ENCODE measurements at places on chromosomes 12 and 14. TPM values are rescaled to one million over a fixed set of nuclear protein-coding genes. Genes with fewer than 3 reads are reported as not detected.

TAS2R50 gene
- 1.2 TPM for total RNA-seq

TPH2 gene
- not detected for total RNA-seq

CCDC197 gene
- not detected for total RNA-seq

CD9 gene
- 7.9 TPM for total RNA-seq

NUAK1 gene
- not detected for total RNA-seq

REC8 gene
- total RNA-seq = 39.2 TPM

AQP2 gene
- total RNA-seq = not detected

POLE2 gene
- total RNA-seq = 2.0 TPM

FOXG1 gene
- not detected for total RNA-seq

MGST1 gene
- total RNA-seq = not detected

PRB2 gene
- not detected for total RNA-seq

TNFRSF1A gene
- total RNA-seq = 97.6 TPM

PGF gene
- total RNA-seq = not detected

COQ10A gene
- 37.7 TPM for total RNA-seq

SMCO2 gene
- not detected for total RNA-seq

NKX2-1 gene
- total RNA-seq = not detected

ASIC1 gene
- 11.7 TPM for total RNA-seq

SLC38A1 gene
- 343 TPM for total RNA-seq

KLRD1 gene
- total RNA-seq = 5.0 TPM

PTPRO gene
- total RNA-seq = 4.4 TPM

SLC5A8 gene
- not detected for total RNA-seq

KTN1 gene
- 131 TPM for total RNA-seq

PZP gene
- total RNA-seq = not detected

TTC9 gene
- 26.5 TPM for total RNA-seq

RSRC2 gene
- 146 TPM for total RNA-seq

GPR84 gene
- not detected for total RNA-seq

TAS2R8 gene
- not detected for total RNA-seq

AJUBA gene
- total RNA-seq = 1.5 TPM

PARP11 gene
- 30.5 TPM for total RNA-seq

TAS2R20 gene
- total RNA-seq = 2.1 TPM

SPRING1 gene
- total RNA-seq = 24.2 TPM

CAPZA3 gene
- not detected for total RNA-seq

CCDC198 gene
- total RNA-seq = not detected

EXOC3L4 gene
- not detected for total RNA-seq

PLCZ1 gene
- not detected for total RNA-seq

LHX5 gene
- not detected for total RNA-seq

ZFHX2 gene
- 1.0 TPM for total RNA-seq

NR4A1 gene
- 1.9 TPM for total RNA-seq

PLEKHD1 gene
- total RNA-seq = 0.18 TPM

IL26 gene
- total RNA-seq = not detected

OAS2 gene
- 40.9 TPM for total RNA-seq

SLC7A8 gene
- 7.9 TPM for total RNA-seq

SYCP3 gene
- 0.71 TPM for total RNA-seq

OVCH1 gene
- total RNA-seq = not detected

KRT4 gene
- total RNA-seq = not detected

KRT2 gene
- 0.62 TPM for total RNA-seq

OR10P1 gene
- total RNA-seq = not detected

RERGL gene
- total RNA-seq = not detected

Data from naive thymus-derived CD8-positive, alpha-beta T cell (primary cell).